ENCODE measurements at places on chromosomes 4 and X.

- DNase-seq = no peak
Observed at GRCh38 chr4:86960557-86960961, 25.7 kb downstream of the AFF1 start.

- DNase-seq = no peak
Observed at GRCh38 chr4:20252656-20253282, 1.1 kb downstream of the SLIT2 start.

DNA sequence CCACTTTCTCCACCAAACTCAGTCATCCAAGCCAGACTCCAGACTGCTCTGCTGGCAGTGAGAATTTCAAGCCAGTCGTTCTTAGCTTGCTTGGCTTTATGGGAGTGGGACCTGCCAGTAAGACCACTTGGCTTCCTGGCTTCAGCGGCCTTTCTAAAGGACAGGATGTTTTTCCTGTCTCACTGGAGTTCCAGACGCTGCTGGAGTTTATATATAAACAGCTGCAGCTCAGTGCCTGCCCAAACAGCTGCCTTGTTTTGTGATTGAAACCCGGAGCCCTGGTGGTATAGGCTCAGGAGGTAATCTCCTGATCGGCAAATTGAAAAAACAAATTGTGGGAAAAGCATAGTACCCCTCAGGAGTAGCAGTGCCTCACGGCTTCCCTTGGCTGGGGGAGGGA, 1165.8 kb upstream of the ADGRL3 start:
- no peak for DNase-seq

DNA sequence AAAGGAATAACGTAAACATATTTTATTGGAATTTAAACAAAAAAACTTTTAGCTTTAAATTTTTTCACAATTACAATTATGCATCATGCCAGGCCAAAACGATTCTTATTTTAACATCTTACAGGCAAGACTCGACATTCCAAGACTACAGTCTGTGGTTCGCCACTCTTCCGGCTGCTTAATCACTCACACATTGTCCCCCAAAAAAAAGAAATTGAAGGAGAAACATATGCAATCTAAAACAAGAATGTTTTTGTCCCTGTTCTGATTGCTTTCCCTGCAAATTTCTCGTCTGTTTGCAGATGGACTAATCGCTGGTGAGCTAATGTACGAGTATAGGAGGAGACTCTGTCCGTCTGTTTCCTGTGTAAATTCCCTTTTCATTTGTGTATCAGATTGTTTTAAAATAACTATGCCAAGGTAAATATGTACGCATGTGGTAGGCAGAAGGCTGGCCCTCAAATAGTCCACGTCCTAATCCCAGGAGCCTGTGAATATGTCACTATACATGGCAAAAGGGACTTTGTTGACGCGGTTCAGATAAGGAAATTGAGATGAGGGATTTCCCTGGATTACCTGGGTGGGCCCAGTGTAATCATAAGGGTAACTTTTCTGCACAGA, 37.7 kb upstream of the MTNR1A start:
- DNase-seq = no peak

DNA sequence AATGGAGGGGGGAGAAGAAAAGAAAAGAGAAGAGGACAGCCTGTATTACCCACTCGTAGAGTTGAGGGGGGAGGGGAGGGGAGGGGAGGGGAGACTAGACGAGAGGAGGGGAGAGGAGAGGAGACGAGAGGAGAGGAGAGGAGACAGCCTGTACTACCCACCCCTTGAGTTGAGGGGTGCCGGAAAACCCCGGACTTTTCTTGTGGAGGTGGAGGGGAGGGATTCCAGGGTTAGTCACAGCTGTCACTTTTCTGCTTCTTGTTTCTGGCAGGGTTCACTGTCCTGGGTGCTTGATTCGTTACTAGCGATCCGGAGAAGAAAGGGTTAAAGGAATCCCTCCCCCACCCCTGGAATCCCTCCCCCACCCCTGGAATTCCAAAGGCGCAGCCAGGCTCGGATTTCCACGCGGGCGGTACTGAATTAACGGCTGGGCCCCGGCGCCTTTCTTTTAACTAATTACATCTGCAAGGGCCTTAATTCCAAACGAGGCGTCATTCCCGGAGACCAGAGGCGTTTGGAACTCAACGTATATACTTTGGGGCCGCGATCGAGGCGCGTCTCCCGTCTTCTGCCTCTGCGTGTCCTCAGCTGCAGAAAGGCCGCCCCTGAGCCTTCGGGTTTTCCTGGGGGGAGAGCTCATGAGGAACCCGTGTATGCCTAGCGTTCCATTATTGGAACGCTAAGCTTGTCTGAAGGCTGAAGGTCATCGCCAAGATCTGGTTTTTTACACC, 20.1 kb upstream of the CSF2RA start:
- DNase-seq = no peak

DNA sequence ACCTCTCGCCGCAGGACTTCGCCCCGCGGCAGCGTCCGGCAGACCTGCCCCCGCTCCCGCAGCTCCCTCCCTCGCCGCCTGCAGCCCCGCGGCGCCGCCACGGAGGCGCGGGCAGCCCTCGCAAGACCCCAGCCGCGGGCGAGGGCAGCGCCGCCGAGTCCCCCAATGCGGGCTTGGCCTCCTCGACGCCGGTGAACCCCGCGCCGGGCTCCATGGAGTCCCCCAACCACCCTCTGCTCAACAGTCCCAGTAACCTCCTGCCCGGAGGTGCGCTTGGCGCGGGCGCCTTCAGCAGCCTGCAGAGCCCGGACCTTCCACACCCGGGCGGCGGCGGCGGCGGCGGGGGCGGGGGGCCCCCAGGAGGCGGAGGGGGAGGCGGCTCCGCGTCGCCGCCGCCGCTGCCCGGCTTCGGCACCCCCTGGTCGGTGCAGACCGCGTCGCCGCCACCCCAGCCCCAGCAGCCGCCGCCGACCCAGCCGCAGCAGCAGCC, 1.2 kb downstream of the CPEB2 start:
- DNase-seq = no peak

GRCh38 chr4:3598695-3599227, 66.5 kb upstream of the LRPAP1 start:
- no peak for DNase-seq

DNA sequence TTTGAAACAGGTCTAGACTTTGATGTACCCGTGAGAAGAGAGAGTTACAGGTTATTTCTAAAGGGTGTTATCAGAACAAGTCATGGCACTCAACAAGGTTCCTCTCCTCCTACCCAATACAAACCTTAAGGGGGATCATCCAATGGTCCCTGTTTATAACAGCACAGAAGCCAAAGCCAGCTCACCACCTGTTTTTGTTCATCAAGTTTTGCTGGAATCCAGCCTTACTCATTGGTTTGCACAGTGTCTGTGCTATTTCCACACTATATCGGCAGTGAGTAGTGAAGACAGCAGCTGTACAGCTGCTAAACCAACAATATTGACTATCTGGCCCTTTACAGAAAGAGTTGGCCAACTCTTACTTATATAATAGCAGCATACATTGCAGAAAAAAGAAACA, 262.1 kb upstream of the STS start:
- DNase-seq = no peak

- no peak for DNase-seq
Observed at GRCh38 chrX:140510306-140510676, 5.4 kb upstream of the SOX3 start.

DNA sequence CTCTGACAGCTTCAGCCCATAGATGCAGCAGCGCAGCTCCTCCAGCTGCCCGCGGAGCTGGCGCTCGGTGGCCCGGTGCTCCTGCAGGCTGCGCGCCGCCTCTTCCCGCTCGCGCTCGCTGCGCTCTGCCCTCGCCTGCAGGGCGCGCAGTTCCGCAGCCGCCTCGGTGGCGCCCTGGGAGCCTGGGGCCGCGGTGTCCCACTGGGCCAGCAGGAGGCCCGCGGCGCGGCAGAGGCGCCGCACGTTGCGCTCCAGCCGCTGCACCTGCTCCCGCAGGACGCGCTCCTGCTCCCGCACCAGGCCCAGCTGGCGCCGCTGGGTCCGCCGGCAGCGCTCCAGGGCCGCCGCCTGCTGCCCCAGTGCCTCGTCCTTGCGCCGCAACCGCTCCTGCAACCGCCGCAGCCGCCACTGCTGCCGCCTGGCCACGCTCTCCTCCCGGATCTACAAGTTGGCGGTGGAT, 10.1 kb downstream of the C4orf50 start:
- DNase-seq = no peak

- no peak for DNase-seq
Observed at GRCh38 chrX:100615005-100615404, 21.6 kb downstream of the TSPAN6 start.

- DNase-seq = no peak
Observed at GRCh38 chrX:15769300-15769954, 20.9 kb upstream of the ZRSR2 start.

DNA sequence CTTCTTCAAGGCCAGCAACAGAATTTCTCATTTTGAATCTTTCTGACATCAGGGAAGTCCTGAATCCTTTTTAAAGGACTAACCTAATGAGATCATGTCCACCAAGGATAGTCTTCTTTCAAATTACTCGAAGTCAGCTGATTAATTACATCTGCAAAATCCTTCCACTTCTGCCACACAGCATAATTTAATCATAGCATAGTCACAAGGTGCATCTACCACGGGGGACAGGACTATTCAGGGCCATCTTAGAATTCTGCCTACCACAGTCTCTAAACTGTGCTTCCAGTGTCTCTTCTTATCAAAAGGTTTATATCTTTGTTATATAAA, 53.7 kb downstream of the ATP10D start:
- DNase-seq = no peak

DNA sequence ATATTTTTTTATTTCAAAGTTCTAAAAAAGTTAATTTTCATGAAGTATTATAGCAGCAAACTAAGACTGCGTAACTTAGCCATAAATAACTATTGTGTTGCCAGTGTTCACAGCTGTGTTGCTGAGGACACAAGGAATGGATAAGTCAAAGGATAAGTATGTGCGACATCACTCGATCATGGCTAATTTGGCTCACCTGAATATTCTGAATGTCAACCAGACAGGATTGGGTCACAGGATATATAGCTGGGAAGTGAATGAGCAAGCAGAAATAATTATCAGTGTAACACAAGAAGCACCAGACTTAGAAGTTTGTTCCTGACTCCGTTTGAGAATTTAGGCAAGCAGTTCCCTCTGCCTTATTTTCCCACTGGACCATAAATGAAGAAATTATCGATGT, 33.9 kb downstream of the PRDM8 start:
- DNase-seq = no peak

DNA sequence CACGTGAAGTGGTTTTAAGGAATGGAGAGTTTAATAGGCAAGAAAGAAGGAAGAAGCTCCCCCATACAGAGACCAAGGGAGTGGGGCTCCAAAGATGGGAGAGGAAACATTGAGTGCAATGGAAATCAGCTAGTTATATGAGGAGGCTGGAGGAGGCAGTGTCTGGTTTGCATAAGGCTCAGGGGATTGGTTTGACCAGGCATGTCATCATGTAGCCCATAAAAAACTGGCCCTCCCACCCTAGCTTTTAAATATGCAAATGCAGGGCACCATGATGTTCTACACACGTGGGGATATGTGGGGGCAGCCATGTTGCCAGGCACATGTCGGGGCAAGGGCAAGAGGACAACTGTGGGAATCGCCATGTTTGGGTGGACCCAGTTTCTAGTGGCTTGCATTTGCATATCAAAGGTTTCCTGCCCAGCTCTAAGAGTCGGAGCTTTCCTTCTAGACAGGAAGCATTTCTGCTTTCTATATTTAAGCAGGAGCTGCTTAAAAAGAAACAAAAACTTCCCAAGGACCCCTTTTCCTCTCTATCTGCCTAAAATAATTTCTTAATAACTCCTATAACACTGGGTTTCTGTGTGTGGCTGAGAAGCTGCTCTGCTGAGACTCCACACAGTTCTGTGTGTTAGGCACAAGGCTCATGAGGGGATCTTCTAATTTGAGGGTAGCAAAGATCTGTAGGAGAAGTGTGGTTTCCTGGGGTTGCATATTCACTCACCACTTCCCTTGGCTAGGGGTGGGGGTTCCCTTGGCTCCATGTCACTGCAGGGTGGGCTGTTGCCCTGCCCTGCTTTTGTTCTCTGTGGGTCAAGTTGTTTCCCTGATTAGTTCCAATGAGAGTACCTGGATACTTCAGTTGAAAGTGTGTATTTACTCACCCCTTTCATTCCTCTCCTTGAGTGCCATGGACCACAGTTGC, 113.5 kb downstream of the VSIG4 start:
- DNase-seq = no peak

DNA sequence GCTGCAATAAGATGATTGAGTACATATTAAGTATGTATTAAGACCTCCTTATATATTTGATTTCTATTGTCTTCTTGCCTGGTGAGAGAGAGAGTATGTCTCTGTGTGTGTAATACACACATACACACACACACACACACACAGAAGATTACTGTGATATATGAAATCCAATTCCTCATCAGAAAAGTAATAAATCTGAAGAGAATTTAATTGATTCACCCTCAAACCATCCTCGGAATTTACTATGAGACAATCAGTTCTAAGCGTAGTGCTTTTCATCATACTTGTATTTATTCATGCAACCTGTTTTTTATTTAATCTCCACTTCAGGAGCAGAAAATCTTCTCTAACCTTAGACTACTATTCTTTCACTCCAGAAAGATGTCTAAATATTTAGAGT, 62.3 kb upstream of the TLL1 start:
- no peak for DNase-seq

DNA sequence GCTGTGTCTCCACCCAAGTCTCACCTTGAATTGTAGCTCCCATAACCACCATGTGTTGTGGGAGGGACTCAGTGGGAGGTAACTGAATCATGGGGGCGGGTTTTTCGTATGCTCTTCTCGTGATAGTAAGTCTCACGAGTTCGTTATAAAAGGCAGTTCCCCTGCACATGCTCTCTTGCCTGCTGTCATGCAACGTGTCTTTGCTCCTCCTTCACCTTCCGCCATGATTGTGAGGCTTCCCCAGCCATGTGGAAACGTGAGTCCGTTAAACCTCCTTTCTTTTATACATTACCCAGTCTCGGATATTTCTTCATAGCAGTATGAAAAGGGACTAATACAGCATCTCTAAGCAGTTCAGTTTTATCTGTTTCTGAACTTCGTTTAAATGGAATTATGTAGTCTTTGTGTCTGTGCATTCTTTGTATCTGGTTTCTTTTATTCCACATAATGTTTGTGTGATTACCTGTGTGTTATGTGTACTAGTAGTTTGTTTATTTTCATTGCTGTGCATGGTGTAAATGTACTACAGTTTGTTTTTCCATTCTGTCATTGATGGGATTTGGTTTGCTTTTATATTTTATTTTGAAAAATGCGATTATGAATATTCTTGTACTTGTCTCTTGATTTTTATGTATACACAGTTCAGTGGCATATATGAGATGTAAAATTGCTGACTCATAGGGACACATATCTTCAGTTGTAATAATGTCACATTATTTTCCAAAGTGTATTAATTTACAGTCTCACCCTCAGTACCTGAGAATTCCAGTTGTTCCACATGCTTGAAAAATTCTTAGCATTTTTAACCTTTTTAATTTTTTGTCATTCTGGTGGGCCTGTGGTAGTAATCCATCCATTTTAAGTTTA, 304.9 kb downstream of the GBA3 start:
- no peak for DNase-seq

- DNase-seq = no peak
Observed at GRCh38 chr4:155107059-155107458, 101.4 kb upstream of the NPY2R start.

GRCh38 chr4:126458993-126459392, 1144.2 kb downstream of the FAT4 start:
- DNase-seq = no peak

- DNase-seq = no peak
Observed at GRCh38 chr4:43423276-43423675, 530.8 kb downstream of the GRXCR1 start.

GRCh38 chr4:11970754-11971153, 542.1 kb upstream of the HS3ST1 start:
- DNase-seq = no peak

GRCh38 chr4:96504386-96504785, 664.5 kb downstream of the PDHA2 start:
- no peak for DNase-seq

All from NCI-H748 treated with DMSO at 0.1 percent for 48 hours (cell line).